ENCODE measurements at places on chromosomes 2 and 18. TPM values are rescaled to one million over a fixed set of nuclear protein-coding genes. Genes with fewer than 3 reads are reported as not detected.

The IL36RN gene
- total RNA-seq, result not detected

The COL4A3 gene
- total RNA-seq, result 0.19 TPM

The PTPN2 gene
- 38.0 TPM for total RNA-seq

The ACTR2 gene
- 113 TPM for total RNA-seq

The CNRIP1 gene
- total RNA-seq, result 36.2 TPM
